AG08395 (cell line): ENCODE measurements at places on chromosomes 5 and 9.
A peak's percentile ranks its signal among the peaks of the same experiment; 100 is the strongest.

- no peak for DNase-seq
Measured at GRCh38 chr9:122095010-122095767, 2.1 kb upstream of the TTLL11 start.

DNA sequence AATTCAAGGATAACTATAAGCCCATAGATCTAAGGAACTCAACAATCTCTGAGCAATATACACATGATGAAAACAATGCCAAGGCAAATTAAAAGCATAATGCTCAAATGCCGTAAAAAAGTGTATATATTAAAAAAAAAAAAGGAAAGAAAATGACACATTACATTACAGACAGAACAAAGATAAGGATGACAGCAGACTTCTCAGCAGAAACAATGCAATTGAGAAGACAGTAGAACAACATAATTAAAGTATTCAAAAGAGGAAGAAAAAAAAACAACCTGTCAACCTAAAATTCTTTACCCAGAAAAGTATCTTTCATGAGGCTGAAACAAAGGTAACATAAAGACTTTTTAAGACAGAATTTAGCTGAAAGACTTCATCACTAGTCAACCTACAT is 591.7 kb downstream of the ZNF608 start:
- DNase-seq: no peak

GRCh38 chr9:129868872-129869486 is 33.7 kb downstream of the USP20 start:
- DNase-seq: no peak

- DNase-seq: no peak
Measured at GRCh38 chr5:87390075-87390474, 22.7 kb downstream of the CCNH start.

GRCh38 chr5:173395257-173395932 is 67.2 kb upstream of the STC2 start:
- DNase-seq: peak; percentile 79

GRCh38 chr9:126205845-126206498 is 120.7 kb upstream of the MVB12B start:
- DNase-seq: no peak

DNA sequence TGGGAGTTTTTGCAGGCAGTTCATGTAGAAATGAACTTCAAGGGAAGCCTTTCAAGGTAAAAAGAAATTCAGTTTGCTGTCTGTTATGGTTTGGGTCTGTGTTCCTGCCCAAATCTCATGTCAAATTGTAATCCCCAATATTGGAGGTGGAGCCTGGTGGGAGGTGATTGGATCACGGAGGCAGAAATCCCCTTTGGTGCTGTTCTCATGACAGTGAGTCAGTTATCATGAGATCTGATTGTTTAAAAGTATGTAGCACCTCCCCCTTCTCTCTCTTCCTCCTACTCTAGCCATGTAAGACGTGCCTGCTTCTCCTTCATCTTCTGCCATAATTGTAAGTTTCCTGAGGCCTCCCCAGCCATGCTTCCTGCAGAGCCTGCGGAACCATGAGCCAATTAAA is 341.4 kb downstream of the ARHGEF28 start:
- no peak for DNase-seq

GRCh38 chr5:142221091-142221860 is 103.5 kb downstream of the SPRY4 start:
- no peak for DNase-seq

- no peak for DNase-seq
Measured at GRCh38 chr5:133147411-133147810, 95.6 kb downstream of the HSPA4 start.

- no peak for DNase-seq
Measured at GRCh38 chr5:132053483-132053882, 7.0 kb upstream of the IL3 start.

DNA sequence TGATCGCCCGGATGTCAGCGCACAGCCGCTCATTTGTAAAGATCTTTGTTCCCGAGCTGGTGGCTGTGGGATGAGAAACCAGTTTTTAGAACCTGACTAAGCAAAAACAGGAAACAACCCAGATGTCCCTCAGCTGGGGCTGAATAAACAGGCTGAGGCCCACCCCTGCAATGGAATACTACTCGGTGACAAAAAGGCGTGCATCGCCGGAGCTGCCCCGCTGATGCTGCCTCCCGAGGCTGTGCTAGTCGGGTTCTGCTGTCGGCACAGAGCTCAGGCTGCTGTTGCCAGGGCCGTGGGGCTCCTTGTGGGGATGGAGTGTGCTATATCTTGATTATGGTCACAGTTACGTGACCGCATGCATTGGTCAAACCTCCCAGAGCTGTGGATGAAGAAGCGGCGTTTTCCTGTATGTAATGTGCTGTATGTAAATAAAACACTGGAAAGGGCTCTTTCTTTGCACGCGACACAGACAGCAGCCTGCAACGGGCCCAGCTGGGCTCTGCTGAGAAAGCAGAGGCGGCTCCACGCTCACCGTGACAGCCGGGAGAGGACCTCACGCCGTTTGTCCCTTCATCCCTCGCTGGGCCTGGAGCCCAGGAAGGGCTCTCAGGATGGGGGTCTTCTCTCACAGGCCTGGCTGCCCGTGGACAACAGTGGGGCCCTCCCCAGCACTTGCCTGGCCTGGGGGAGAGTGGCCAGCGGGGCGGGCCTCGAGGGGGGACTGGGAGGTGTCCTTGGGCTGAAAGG is 51.5 kb upstream of the RNU6ATAC start:
- DNase-seq: peak; percentile 59

DNA sequence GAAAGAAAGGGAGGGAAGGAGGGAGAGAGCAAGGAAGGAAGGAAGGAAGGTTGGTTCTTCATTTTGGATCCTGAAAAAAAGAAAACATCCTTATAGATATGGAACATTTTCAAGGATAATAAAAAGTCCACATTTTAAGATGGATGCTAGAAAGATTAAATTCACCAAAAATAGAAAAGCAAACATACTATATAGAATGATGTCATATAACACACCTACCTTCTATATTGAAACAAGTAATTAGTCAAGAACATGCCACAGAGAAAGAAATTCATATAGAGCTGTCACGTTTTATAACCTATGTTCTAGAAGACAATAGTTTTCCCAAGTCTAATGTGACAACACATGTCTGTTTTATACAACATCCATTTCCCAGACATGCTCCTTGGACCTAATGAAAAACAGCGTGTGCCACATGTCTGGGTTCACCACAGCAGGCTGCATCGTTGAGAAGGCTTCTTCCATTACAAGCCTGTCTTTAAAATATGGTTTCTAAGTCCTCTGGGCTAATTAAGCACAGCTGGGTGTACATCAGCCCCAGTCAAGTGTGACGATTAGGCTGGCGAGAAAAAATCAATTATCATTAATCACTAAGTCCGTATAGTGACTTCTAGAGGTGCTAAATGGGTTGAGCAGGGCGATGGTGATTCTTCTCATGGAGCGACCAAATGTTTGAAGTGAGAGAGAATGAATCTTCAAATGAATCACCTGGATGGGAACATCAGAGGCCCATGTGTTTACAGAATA is 301.8 kb downstream of the TLE1 start:
- no peak for DNase-seq

DNA sequence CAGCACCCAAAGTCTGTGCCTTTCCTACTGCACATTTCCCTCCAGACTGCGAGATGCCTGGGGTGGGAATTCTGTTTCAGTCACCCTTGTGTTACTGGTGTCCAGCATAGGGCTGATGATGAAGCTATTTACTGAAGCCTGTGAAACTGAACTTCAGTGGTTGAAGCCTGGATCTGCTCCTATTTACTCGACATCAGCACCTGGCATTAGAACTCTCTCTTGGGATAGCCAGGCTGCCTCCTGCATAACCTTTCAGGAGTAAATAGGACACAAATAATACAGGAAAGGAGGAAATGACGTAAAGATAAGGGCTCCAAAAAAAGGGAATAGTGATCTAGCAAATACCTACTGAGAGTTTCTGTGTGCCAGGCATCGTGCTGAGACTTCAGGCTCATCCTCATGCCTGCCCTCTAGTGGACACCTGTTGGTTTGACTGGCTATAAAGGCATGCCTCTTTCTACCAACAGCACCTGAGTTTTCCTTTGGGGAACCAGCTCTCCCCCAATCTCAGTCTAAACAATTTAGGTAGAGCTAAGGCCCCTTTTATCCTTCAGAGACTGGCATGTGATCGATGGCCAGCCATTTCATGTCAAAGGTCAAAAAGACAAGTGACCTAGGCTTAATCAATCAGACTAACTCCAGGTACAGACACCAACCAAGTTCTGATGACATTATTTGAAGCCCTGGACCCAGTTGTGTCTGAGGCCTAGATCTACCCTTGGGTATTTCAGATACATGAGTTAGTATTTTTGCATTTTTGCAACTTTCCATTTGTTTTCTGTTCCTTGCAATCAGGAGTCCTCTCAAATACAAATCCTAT is 192.1 kb upstream of the TRIM32 start:
- DNase-seq: no peak

DNA sequence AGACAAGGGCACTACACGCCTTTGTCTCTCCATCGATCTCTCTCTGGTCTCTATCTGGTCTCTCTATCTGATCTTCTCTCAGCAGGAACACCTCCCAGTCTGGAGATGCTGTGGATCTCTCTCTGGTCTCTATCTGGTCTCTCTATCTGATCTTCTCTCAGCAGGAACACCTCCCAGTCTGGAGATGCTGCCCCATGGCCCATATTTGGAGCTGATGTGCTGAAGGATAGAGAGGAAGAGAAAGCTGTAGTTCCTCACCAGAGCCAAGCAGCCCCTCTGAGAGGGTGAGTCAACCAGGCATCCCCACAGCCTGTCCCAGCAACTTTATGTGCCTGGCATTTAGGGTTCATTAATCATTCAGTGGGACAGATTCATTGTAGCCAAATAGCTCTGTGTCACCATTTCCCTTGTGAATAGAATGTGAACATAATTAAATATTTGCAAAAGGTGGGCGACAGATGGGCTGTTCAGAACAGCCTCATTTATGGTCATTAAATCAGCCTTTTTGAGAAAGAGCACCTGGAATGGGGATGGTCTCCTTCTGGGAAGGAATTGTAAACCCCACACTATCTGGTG is 189.3 kb upstream of the MAST4 start:
- no peak for DNase-seq

DNA sequence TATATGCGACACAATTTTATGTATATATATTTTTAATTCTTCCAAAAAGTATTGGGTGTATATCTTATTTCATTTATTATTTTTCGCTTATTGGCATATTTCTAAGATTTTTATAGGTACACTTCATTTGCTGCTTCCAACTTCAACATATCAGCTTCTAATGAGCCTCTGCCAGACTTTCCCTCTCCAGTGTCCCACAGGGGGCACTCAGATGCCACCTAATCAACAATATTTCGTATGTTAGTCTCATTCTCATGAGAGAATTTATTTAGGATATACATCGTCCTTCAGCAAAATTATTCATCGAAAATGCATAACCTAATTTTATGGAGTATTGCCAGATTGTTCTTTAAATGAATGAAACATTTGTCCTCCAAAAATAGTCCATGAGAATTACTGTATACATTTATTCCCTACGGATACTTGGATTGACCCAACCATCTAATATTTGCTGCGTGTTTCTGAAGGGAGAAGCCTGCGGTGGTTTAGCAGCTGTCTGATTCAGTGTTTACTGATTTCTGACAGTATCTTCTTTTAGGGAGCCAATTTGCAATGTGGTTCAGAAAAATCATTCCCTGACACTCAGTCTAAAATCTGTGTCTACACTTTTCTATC is 100.6 kb upstream of the SELENOP start:
- peak; percentile 67 for DNase-seq

DNA sequence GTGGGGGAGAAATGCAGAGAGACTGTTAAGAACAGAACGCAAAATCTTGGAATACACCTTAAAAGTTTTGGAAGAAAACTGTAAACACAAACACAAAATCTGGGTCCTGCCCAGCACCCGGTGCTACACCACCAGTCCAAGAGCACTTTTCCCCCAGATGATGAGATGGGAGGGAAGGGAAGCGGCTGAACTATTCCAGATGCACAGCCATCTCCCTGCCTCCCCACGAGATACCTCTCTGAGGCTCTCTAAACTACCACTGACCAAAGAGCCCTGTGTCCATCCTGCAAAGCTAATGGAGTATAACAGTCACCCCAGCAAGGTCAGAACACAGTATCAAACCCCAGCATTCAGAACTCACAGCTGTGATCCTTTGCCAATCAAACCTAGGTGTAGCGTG is 8.0 kb downstream of the SPARC start:
- DNase-seq: no peak

- DNase-seq: no peak
Measured at GRCh38 chr5:67844924-67845323, 370.6 kb upstream of the PIK3R1 start.

GRCh38 chr9:84785792-84786547 is 116.4 kb downstream of the NTRK2 start:
- DNase-seq: no peak

DNA sequence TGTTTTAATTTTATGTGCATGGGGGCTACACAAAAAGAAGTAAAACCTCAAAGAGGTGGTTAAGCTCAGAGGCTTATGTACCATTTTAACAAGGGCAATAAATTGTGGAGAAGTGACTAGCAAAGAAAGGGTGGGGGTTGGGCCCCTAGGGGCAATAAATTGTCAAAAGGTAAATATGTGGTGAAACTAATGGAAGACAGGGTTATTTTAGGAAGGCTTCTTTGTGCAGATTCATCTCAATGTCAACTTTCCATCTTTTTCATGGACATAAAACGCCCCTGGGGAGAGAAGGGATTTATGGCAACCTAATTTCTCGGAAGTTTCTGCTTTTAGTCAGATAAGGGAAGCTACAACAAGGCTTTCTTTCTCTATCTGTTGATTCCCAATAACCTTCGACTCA is 42.5 kb upstream of the GOLM1 start:
- no peak for DNase-seq

DNA sequence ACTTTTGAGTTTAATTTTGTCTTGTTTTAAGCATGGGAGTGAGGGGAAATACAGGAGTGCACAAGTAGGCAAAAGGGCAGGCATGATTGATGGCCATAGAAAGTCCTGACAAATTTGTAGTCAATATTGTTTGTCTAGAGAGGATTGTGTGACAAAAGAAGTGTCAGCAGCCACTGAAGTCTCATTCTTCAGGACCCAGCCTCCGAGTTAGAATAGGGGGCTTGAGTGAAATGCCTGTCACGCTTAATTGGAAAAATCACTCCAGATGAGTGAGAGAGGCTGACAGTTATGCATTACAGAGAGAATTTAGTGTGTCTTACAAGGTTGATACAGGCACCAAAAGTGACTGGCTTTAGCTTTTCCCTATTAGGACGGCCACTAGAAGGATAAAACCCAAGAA is 81.9 kb upstream of the RPS23 start:
- DNase-seq: no peak

GRCh38 chr5:73542020-73542419 is 23.4 kb downstream of the ANKRA2 start:
- no peak for DNase-seq

- no peak for DNase-seq
Measured at GRCh38 chr9:36025746-36026145, 11.0 kb upstream of the RECK start.

- DNase-seq: no peak
Measured at GRCh38 chr9:98195671-98196070, 3.2 kb upstream of the CORO2A start.

GRCh38 chr5:62326302-62326701 is 20.3 kb downstream of the KIF2A start:
- DNase-seq: no peak
